HT1080 (cell line): ENCODE measurements at places on chromosomes 7 and 10. TPM values are rescaled to one million over a fixed set of nuclear protein-coding genes. Genes with fewer than 3 reads are reported as not detected.

Gene MEOX2
- total RNA-seq, result not detected in 2 replicates

Gene IFIT5
- 12.2 and 12.4 TPM in 2 replicates for total RNA-seq

Gene SPDYE16
- not detected in 2 replicates for total RNA-seq

Gene NSMCE4A
- 75.6 and 78.4 TPM in 2 replicates for total RNA-seq

Gene LIPJ
- not detected in 2 replicates for total RNA-seq

Gene UCMA
- total RNA-seq, result not detected in 2 replicates

Gene CRYGN
- total RNA-seq, result not detected in 2 replicates

Gene MINDY3
- 15.4 and 17.4 TPM in 2 replicates for total RNA-seq

DNA sequence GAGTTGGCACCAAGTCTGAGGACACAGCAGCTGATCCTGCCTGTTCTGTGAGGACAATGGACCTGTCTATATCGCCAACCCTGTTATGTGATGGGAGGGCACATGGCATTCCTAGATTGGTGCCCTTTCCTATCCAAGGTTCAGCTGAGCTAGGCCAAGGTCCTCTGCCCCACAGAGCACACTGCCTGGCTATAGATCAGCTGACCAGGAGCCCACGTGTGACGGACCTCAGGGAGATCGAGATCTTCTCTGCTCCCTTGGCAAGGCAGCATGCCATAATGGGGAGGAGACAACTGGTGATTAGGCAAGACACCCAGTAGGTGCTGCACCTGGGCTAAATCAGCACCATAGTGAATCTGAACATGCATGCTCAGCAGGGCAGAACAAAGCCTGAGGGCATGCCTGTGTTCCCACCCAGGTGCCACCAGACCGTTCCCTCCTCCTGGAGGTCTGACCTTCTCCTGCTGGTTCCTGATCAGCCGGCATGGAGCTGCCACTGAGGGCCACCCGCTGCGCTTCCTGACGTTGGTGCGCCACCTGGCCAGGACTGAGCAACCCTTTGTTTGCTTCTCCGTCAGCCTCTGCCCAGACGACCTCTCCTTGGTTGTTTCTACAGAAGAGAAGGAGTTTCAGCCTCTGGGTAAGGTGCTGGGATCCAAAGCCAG is 93.7 kb downstream of the WDFY4 start:
- DNase-seq, result no peak

DNA sequence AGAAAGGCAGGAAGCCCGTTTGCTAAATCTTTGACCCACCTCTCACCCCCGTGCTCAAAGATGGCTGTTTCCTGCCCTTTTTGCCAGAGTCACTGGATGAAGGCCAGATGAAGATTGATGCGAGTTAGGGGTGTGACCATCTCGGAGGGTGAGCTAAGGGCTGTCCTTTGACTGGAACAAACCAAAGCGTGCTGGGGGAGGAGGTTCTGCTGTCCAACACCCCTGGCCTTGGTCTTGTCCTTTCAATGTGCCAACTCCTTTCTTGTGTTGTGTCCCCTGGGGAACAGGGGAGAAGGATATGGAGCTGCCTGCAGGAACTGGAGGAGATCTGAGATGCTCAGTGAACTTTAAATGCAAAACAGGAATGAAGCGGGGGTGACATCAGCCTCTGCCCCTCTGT is 90.3 kb upstream of the ADAM12 start:
- no peak for DNase-seq

- no peak for DNase-seq
These were observed 10.1 kb downstream of the CHN2 start for GRCh38 chr7:29204491-29205272.

DNA sequence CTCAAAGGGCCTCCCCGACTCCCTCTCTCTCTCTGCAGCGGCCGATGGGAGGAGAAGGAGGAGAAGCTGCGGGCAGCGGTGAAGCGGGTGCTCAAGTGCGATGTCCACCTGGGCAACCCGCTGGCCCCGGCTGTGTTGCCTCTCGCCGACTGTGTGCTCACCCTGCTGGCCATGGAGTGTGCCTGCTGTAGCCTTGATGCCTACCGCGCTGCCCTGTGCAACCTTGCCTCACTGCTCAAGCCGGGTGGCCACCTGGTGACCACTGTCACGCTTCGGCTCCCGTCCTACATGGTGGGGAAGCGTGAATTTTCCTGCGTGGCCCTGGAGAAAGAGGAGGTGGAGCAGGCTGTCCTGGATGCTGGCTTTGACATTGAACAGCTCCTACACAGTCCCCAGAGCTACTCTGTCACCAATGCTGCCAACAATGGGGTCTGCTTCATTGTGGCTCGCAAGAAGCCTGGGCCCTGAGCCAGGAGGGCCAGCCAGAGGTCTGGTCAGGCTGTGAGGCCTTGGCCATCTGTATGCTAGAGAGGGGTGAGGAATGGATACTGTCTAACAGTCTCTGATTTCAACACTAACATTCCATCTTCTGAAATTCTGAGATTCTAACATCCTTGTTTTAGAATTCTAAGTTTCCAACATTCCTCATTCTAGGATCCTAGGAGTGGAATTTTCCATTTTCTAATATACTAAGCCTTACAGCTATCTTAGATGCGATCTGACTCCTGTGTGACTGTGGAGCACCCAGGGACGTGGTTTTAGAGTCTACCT is 3.6 kb downstream of the INMT start:
- DNase-seq, result no peak

DNA sequence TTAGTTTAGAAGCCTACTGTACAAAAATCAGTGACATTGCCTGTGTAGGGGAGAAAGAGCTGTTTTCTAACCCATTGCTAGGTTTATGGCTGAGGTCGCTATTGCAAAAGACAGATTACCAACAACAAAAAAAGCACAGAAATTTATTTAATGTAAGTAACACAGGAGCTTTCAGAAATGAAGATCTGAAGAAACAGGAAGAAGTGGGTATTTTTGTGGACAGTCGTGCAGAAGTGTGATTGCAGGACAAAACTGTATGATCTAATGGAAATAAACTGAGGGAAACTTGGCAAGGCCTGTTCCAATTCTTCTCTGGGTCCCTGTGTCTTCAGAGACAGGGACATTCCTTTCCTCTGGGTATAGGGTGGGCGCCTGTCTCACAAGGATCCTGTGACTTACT is 87.4 kb downstream of the APBB1IP start:
- DNase-seq, result no peak

DNA sequence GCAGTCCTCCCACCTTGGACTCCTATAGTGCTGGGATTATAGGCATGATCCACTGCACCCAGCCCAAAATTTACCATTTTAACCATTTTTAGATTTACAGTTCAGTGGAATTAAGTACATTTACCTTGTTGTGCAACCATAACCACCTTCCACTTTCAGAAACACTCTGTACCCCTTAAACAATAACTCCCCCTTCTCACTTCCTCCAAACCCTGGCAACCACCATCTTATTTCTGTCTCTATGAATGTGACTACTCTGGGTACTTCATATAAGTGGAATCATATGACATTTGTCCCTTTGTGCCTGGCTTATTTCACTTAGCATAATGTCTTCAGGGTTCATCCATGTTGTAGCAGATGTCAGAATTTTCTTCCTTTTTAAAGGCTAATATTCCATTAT is 33.6 kb downstream of the SUFU start:
- no peak for DNase-seq

- DNase-seq, result peak; percentile 48
These were observed 482 bp upstream of the ERCC6 start for GRCh38 chr10:49539320-49539885.

GRCh38 chr7:50069613-50070012 is 23.4 kb downstream of the ZPBP start:
- no peak for DNase-seq

DNA sequence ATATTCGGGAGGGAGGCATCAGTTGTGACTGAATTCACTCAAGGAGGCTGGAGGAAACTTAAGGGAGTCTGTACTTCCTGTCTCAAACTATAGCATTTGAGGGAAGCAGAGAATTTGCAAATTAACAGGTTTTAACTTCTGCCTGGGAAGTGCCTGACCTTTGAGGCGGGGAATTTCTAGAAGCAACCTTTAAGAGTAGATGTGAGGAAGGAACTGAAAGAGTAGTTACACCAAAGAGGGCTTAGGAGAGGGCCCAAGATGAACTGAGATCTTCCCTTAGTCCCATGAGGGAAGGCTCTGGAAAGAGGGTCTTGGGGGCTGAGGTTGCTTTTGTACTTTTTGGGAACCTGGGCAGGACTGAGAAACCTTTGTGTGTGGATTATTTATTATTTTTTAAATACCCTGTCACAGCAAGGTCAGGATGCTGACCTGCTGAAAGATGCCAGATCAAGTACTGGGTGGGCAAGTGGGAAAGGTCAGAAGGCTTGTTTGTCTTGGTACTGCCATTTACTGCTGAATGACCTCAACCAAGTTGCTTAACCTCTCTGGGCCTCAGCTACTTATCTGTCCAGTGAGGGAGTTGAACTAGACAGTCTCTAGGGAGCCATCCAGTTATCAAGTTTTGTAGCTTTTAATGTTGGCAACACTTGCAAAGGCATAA is 2.4 kb downstream of the GPR158 start:
- DNase-seq, result no peak

DNA sequence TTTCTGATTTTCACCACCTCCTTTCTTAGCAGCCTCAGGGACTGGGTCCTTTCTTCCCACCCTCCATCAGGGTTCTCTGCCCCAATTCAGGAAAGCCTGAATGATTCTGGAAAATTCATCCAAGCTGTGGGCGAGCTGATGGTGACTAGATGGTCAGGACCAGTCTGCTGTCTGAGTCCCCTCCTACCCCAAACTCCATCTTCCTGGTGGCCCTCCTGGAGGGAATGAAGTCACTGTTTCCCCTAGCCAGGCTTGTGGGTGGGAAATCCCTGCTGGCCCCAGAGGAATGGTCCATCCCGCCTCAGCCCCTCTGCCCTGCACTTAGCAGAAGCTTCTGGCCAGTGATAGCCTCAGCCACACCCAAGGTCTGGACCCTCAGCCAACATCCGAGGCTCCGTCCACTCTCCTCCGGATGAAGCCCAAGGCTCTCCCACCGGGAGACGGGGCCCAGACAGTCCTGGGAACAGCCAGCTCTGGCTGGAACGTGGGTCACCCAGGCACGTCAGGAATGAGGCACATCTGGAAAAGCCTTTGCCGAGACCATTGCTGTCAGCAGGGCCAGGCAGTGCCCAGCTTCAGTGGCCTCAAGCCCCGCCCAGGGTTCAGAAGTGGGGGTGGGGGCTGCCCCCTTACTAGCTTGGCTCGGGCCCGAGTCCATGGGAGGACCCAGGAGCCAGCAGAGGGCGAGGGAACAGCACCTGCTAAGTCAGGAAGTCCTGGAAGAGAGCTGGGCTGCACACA is 4.0 kb upstream of the AQP1 start:
- DNase-seq, result no peak

- DNase-seq, result no peak
These were observed 442.9 kb downstream of the AUTS2 start for GRCh38 chr7:70040970-70041766.

DNA sequence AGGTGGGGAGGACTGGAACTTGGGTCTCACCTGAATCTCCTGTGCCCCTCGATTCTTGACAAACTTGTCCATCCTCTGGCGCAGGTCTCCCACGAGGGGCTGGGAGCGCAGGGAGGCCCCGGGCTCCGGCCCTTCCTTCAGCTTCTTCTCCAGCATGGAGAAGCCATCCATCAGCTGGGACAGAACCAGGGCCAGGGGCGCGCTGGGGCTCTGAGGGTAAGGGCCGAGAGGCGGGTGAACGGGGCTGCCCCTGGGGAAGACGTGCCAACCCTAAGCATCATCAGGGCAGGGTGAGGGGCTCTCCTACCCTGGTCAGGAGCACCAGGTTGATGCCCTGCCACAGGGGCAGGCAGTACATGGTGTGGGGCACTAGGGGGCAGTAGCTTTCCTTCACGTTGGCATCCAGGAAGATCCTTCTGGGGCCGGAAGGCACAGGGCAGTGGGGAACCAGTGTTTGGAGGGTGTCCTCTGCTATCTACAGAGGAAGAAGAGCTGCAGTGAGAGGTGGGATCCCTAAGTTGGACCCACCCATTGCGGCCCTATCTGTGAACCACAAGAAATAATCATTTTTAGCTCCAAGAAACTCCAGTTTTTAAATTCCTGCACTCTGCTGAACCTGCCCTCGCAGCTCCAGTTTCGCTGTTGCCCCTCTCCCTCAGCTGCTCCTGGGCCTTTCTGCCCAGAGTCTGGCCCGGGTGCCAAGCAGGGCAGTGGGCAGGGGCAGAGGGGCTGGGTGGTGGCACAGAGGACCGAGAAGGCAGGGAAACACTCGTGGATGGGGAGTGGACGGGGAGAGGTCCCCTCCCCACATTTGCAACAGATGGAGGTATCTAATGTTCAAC is 10.8 kb upstream of the PYROXD2 start:
- DNase-seq, result peak; percentile 36

GRCh38 chr7:22801912-22802311 is 20.7 kb downstream of the TOMM7 start:
- no peak for DNase-seq

DNA sequence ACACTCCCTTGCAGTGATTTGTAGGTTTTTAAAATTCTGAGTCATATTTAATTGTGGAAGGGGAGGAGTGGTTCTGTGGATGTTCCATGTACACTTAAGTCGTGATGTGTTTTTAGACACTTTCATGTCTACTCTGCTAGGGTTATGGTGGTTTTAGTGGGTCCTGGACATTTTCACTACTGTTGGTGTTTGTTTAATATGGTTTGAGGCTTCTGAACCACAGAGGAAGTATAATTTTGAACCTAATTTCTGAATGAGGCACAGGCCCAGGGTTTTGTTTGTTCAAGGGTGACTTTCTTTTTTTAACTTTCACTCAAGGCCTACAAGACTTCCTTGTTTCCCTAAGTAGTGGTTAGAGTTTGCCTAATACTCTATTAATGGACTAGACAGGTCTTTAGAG is 13.3 kb downstream of the SLC26A5 start:
- no peak for DNase-seq

DNA sequence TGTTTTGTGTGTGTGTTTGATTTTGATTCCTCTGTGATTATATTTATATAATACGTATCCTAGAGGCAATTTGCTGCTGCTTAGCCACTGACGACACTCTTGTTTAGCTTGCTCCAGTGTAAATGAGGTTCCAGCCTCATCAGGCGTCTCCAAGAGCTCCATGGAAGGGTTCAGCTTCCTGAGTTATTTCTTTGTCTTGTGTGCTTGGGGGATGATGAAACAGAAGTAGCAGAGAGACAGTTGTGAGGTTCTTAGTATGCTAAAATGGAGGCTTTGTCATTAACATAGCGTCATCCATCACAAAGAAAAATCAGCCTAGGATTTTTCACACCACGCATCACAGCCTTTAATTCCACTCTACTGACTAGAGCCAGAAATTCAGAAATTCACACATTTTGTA is 85.1 kb downstream of the KLF6 start:
- DNase-seq, result no peak

DNA sequence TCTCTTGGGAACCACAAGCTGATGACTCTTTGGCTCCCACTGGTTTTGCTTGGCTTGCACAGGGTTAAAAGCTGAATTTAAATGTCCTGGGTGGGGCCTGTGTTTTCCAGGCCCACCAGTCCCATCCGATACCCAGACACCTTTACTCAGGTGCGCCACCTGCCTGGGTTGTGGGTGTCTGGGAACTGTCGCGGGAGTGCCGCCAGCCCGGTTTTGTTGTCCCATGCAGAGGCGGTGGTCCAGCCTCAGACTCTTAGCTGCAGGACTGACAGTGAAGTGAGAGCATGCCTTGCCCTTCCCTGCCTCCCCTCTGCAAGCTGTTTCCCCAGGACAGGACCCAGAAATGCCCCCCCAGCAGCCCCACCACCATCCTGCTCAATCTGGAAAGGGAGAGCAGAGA is 255.6 kb upstream of the ZNF32 start:
- no peak for DNase-seq

- DNase-seq, result no peak
These were observed 15.6 kb downstream of the PDAP1 start for GRCh38 chr7:99392659-99393354.
